Mucosa of gallbladder (tissue), 1 donor: ENCODE measurements at places on chromosomes 3 and 15. TPM values are rescaled to one million over a fixed set of nuclear protein-coding genes. Genes with fewer than 3 reads are reported as not detected.

DNA sequence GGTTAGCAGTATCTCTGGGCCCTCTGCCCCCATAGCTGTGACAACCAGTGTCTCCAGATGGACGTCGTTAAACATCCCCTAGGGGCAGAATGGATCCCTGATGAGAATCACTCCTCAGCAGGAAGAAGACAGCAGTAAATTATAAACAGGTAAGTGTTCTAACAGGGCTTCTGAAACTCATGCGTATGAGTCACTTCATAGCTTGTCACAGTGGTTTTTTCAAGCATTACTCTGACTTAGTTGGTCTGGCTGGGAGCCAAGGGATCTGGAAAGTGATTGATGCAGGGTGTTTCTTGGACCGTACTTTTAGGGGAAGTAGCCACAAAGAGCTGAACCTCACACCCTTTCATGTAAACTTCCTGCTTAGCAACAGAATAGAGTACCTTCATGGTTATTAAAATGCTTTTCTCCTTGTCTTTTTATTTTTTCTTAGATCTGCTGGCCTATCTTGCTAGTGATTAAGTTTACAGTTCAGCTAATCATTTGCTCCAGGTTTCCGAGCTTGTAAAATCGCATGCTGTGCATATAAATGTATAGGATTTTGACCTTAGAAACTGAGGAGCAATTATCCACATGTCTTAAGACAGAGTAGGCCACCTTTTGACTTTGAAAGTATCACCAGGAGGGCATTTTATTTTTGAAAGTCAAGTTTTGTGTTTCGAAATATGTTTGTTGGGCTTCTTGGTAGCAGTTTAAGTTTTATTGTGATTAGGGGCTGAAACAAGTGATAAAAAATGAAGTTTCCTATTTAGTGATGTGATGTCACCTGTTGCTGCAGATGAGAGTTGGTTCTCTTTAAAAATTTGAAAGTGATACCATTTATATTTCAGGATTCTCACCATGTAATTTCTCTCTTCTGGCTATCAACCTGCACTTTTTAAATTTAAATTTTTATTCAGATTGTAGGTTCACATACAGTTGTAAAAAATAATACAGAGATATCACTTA is 333.9 kb downstream of the PTPRG start:
- peak; percentile 87 for DNase-seq

Gene DNAH12
- total RNA-seq, result 0.52 TPM

Gene VGLL3
- 39.2 TPM for total RNA-seq

GRCh38 chr3:27590437-27591298 is 106.5 kb upstream of the SLC4A7 start:
- DNase-seq, result no peak

DNA sequence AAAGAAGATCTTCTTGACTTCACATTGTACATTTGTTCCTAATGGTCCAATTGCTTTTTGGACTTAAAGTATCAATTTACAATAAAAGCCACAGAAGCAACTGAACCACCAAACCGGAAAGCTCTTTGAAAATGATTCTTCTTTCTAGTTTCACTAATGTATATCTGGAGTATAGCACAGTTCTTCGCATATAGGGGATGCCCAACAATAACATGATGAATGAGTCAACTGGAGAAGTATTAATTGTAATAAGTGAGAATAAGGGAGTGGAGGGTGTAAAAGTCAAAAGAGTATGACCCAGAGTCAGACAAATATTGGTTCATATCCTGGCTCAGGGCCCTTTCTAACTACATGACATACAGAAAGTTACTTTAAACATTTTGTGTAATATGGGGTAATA is 425.2 kb downstream of the ZBTB20 start:
- DNase-seq, result no peak

DNA sequence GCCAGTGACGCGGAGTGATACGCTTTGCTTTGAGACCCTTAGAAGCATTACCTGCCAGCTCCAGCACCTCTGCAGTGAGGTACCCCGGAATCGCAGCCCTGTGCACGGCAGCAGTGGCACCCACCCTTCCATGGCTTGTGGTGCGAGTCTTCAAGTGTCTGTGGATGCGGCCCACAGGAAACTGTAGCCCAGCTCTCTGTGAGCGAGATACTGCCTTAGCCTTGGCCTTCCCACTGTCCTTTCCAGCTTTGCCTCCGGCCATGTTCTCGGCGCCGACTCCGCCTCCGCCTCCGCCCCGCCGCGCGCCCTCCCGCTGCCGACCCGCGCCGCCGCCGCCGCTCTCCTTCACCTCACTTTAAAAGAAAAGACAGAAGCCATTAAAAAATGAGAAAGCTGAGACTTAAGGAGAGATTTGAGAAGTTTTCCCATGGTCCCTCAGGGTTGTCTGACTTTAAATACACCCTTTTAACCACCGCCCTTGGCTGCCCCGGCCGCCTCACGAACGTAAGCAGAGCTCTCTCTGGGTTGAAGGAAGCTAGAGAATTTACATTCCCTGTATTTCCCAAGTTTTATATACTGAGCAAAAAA is 78.5 kb upstream of the FAM174B start:
- DNase-seq, result no peak

DNA sequence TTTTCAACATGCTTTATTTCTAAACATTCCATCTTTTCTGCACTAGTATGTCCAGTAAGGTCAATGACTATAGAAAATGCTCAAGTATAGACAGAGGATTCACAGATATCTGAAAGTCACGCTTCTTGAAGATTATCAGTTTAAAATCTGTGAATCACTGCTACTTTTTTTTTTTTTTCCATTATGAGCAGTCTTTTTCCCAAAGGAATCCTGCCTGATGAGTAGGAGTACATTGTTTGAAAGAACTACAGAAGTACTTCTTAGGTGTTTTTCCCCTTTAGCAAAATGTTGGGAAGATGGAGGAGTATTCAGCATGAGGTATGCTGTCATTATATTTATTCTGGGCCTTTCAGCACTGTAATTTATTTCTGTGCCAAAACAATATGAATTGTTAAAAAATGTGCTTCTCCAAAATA is 266.2 kb downstream of the NLGN1 start:
- DNase-seq, result no peak

Gene GNAT1
- total RNA-seq, result not detected

- no peak for DNase-seq
Observed at GRCh38 chr3:30743641-30744317, 137.4 kb downstream of the TGFBR2 start.

DNA sequence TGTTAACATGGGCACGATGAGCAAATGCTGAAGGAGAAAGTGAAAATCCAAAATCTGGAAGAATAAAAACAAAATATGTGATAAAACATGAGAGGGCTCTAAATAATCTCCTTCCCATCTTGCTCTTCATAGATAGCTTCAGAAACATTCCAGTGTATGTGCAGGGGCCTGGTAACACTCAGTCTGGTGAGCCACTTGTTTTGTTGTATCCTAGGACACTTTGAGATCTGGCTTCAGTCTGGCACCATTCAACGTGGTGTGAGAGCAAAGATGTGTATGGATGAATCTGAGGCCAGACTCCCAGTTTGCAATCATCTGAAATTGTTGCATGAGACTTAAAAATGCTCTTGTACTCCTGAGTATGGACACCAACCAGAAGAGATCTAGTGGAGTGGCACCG is 337.2 kb upstream of the ZNF385D start:
- no peak for DNase-seq

Gene ATP6V1A
- 81.5 TPM for total RNA-seq

DNA sequence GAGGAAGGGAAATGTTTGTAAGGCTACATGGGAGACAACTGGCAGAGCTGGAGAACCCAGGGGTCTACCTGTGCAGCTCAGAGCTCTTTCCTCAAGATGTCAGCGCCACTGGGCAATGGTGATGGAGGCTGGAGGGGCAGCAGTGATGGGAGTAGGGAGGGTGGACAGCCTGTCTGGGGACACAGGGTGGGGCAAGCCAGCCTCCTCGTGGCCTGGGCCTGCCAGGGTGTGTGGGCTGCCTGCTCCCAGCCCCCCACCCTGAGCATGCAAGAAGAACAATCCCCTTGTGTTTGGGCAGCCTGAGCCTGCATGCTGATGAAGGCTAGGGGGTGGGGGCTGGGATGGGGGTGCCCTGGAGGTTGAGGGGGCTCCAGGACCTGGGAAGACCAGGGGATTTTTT is 1.2 kb downstream of the PCBP4 start:
- no peak for DNase-seq

Gene SERINC4
- 0.23 TPM for total RNA-seq

Gene NOX5
- total RNA-seq, result 0.26 TPM

DNA sequence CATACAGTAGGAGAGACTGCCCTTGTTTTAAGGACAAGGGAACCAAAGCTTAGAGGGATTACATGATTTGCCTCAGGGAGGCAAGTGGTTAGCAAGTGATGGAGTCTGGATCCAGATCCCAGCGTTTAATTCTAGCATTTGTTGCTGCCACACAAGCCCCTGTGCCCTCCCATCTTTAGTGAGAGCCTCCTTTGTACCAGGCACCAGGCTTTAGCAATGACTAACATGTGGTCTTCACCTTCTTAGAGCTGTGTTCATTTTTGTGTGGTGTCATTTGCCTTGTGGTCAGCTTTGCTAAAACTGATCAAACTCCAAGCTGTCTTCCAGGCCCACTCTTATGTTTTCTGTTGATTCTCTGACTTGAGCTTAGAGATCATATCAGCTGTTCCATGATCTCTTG is 290.5 kb downstream of the RPLP1 start:
- no peak for DNase-seq

DNA sequence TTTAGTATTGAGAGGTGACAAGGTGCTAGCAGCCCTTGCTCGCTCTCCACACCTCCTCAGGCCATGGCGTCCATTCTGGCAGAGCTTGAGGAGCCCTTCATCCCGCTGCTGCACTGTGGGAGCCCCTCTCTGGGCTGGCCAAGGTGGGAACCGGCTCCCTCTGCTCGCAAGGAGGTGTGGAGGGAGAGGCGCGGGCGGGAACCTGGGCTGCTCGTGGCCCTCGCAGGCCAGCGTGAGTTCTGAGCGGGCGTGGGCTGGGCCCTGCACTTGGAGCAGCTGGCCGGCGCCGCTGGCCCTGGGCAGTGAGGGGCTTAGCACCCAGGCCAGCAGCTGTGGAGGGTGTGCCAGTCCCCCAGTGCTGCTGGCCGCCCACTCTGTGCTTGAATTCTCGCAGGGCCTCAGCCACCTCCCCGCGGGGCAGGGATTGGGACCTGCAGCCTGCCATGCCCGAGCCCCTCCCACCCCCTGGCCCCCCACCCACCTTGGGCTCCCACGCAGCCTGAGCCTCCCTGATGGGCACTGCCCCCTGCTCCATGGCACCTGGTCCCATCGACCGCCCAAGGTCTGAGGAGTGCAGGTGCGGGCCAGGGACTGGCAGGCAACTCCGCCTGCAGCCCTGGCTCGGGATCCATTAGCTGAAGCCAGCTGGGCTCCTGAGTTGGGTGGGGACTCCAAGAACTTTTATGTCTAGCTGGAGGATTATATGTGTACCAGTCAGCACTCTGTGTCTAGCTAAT is 785.2 kb downstream of the DIPK2A start:
- DNase-seq, result no peak

Gene CTXND1
- 0.09 TPM for total RNA-seq

Gene HRG
- total RNA-seq, result 0.49 TPM

Gene CYP1A1
- total RNA-seq, result 13.8 TPM

- DNase-seq, result no peak
Observed at GRCh38 chr15:92614791-92615785, 40.5 kb downstream of the FAM174B start.

GRCh38 chr3:155102329-155102728 is 22.2 kb downstream of the MME start:
- no peak for DNase-seq

Gene MDFIC2
- total RNA-seq, result not detected

DNA sequence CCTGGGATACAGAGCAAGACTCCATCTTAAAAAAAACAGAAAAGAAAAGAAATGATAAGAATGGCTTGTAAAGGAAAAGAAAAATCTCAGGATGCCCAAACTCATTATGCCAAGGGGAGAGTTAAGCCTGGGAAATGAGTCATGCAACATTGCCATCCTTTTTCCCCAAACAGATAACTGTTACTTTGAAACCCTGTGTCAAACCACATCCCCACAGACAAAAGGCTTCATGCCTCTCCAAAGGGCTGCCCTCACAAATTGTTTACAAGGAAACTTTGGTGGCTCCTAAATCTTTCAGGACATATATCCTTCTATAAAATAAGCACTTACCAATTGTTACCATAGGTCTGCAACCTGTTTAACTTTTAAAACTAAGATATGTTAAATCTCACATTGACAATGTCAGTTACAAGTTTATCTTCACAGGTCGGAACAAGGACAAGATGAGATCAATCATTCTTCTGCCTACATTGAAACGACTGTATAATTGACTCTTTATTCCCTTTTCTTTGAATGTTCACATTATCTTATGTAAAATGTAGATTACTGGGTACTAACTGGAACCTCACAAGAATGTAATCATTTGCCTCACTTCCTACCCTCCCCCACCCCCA is 18.6 kb upstream of the SENP7 start:
- no peak for DNase-seq

DNA sequence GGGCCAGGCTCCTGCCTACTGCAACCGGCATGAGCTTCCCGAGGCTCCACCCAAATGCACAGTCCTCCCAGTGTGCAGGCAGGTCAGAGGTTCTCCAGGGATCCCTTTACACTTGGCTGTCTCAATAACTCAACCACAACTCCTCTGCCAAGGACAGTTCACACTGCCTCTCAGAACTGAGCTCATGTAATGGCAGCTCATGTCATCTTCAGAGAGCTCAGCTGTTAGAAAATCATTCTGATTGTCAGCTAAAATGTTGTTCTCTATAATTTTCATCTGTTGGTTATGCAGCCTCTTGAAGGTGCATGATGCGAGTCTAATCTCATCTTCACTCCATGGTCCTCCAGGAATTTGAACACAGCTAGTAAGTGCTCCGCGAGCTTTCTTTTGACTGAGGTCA is 76.7 kb downstream of the SST start:
- no peak for DNase-seq

DNA sequence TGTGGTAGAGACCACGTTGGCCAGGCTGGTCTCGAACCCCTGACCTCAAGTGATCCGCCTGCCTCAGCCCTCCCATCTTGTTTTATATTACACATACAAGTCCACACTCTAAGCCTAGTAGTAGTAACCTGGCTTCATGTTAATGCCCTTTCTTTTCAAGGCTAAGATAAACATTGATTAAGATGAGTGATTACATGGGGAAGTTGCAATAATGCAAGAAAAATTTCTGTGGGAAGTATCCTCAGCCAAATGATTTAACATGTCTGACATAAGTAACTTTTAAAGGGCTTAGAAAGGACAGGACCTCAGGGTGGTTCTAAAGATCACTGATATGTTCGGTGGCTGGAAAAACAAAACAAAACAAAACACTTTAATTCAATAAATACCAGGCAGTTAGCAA is 72.1 kb downstream of the SFMBT1 start:
- DNase-seq, result no peak

Gene VIPR1
- total RNA-seq, result 91.7 TPM

- DNase-seq, result no peak
Observed at GRCh38 chr15:26372706-26373105, 400.2 kb downstream of the GABRB3 start.

Gene MESP2
- 0.75 TPM for total RNA-seq

GRCh38 chr15:100341239-100341749 is 481 bp downstream of the ADAMTS17 start:
- DNase-seq, result no peak

Gene CHRD
- total RNA-seq, result 6.5 TPM

- no peak for DNase-seq
Observed at GRCh38 chr3:149555927-149556326, 81.4 kb downstream of the TM4SF4 start.

Gene ZCWPW2
- 1.4 TPM for total RNA-seq

GRCh38 chr3:142768338-142768737 is 44.5 kb downstream of the TRPC1 start:
- no peak for DNase-seq

Gene IL17RD
- 11.7 TPM for total RNA-seq

Gene ASB14
- total RNA-seq, result not detected
